ENCODE measurements at places on chromosomes 2 and 18.

- DNase-seq: no peak
Measured at GRCh38 chr2:207219676-207220501, 54.1 kb upstream of the KLF7 start.

DNA sequence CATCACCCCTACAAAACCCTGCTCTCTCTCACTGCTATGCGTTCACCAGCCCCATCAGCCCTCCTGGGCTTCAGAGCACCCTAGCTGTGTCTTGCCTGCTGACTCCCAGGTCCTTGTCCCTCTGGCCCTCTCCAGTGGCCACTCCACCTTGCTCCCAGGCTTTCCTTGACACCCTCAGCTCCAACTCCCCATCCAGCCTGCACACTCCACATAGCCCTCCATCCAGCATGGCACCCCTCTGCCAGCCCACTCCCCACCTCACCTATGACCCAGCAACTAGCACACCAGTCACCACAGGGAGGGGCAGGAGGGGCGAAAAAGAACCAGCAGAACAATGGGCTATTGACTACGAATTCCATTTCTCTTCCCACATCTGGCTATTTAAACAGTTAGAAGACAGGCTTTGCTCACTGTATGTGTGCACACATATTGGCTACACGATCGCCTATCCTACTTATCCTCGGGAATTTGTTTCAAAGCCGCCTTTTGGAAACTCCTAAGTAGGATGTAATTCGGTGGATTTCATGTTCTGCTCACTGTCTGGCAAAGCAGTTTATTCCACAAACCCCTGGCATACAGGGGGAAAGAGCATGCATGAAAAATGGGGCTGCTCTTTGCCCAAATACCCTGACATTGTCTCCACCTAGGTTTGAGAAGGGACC is 195.3 kb downstream of the SMAD2 start:
- DNase-seq: no peak

DNA sequence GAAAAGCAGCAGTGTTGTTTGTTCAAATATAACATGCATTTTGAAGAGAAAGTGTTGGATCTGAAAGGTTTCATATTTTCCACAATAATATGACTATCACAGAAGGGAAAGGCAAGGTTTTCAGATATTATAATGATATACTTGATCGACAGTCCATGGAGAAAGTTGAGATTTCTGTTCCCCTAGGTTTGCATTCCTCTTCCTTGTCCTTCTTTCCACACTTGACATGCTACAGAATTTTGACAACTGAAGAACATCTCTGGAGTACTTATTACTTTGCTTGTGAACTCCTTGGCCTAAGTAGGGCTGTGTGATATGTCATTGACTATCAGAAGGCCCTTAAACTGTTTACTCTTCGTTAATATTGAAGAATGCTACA is 46.5 kb downstream of the TMEFF2 start:
- no peak for DNase-seq

DNA sequence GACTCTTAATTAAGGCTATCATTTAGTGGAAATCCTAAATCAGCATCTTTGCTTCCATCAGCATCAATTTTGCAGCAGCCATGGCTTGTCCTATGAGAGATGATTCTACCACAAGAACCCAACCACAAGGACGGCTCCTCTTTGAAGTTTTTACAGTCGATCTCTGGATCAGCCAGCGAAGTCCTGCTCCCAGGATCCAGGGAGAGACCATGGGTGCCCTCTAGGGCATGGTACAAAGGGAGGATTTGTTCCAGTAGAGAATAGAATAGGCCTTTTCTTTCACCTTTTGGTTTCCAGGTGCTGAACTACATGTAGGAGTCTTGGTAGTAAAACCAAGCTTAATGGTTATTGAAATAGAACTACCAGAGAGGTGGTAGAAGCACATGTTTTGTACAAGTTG is 52.7 kb downstream of the TMEM200C start:
- DNase-seq: no peak

DNA sequence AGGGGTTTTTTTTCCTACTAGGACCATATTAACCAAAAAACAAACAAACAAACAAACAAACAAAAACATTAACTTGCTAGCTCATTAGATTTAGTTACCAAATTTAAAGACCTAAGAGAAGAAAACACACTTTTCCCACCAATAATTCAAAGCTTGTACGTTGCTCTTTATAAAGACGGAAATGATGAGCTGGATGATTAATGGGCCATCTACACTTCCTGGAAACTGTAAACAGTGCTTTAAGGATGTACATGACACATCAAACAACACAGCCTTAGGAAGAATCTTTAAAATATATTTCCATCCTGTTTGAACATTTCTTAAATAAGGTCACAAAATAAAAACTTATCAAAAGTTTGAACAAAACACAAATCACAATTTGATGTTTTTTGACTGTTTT is 982 bp downstream of the BMP10 start:
- DNase-seq: no peak

- no peak for DNase-seq
Measured at GRCh38 chr2:55134316-55134706, 84.1 kb upstream of the RTN4 start.

GRCh38 chr2:96324721-96325040 is 436 bp upstream of the ITPRIPL1 start:
- DNase-seq: no peak

GRCh38 chr2:193024791-193025190 is 830.1 kb upstream of the TMEFF2 start:
- no peak for DNase-seq

DNA sequence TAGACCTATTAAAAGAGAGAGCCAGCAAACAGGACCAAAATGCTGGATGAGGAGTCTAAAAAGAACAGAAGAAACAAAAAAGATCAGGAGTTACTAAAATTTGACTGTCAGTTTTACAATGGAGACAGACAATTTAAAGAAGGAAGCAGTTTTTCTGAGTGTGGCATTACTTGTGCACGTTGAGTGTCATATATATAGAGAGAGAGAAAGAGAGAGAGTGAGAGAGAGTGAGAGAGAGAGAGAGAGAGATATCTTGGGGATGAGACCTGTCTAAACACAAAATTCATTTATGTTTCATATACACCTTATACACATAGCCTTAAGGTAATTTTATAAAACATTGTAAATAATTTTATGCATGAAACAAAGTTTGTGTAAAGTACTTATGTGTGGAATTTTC is 2.1 kb upstream of the GALNT3 start:
- DNase-seq: no peak

DNA sequence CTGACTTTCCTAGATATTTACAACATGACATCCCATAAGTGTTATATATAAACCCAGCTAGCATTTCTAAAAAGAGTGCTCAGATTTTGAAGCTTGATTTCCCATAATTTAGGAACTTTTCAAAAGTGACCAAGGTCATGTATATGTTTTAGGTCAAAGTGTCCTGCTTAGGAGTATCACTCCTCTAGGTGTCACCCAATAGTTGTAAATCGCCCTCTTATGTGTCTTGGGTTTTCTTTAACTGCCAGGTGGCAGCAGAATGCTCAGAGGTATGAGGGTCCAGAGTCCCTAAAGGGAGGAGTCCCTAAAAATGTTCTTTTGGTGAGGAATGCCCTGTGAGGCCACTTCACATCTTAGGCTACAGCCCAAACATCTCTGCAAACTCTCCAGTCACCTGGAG is 358.3 kb downstream of the CELF4 start:
- no peak for DNase-seq

All from stimulated activated CD4-positive, alpha-beta T cell treated with anti-CD3 and anti-CD28 coated beads, Interleukin-1b, Interleukin-23, amount 100 ng/mL, for 4 hours (primary cell).